ENCODE measurements at places on chromosomes 12 and 14.

DNA sequence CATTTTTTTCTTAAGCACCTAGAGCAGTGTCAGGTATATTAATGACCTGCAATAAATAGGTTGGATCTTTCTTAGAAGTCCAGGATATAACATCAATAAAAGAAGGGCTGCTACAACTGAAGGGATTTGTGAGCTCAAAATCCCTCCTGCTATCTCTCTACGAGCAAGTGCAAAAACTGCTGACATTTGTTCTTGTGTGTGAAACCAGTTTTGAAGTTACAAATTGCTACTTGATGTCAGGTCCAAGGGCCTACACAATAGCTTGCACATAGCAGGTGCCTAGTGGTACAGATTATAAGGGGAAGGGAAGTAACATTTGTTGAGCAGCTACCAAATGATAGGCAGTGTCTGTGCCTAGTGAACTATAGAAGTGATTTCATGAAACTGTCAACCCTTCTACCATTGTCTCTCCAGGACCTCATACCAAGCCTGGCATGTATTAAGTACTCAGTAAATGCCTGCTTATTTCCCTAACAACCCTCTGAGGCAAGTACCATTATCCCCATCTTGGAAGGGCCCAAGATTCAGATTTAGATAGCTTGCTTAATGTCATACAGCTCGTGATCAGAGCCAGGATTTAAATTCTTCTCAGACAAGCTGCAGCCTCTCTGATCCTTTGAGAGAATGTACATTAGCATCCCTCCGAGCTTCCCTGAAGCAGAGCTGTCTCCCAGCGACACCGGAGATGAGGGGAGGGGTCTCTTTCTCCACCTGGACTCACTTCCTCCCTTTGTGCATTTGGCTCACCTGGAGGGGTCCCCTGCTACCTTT is 300.3 kb downstream of the ZFP36L1 start:
- DNase-seq, result no peak

DNA sequence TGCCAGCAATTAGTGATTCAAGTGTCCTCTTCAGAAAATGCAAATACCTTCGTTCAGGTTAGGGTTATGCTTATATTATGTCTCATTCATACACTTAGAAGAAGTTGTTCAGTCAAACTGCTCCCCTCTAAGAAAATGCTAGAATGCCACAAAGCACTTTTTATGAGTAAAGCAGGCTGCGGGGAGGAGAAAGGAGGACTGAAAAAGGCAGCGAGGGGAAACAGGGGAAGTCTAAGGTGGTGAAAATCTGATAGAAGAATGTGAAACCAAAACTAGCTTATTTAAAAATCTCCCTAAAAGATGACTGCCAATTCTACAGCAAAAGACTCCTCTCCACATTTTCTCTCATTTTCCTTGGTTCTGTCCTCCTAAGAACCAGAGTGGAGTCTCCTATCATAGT is 70.1 kb downstream of the PRKD1 start:
- DNase-seq, result no peak

DNA sequence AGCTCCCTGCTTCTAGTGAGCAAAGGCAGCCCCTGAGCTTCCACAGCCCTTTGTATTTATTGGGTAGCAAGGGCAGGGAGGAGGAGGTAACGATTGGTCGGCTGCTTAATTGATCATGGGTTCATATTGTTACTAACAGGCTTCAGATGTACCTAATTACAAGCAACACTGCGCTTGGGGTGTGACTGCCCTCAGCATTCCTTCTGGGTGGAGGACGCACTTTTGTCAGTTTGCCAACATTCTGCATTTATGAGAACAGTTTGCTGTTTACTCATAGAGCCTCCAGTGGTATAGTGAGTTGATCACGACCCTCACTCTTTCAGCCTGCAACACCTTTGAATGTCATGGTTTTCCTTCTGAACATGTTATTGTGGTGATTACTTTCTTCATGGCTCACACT is 9.6 kb downstream of the TSHR start:
- no peak for DNase-seq

DNA sequence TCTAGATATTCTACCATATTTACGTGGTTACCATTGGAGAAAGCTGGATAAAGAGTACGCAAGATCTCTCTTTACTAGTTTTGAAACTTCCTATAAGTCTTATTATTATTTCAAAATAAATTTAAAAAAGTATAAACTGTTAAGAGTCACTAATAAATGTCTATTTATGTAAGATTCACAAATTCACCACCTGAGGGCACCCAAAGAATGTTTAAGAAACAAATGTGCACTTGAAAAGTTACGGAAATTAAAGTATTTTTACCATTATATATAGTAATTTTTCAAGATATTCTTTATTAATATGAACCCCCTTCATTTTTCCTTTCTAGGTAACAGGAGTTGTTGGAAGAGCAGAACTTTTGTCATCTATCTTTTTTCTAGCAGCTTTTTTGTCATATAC is 11.9 kb downstream of the TMTC3 start:
- no peak for DNase-seq

DNA sequence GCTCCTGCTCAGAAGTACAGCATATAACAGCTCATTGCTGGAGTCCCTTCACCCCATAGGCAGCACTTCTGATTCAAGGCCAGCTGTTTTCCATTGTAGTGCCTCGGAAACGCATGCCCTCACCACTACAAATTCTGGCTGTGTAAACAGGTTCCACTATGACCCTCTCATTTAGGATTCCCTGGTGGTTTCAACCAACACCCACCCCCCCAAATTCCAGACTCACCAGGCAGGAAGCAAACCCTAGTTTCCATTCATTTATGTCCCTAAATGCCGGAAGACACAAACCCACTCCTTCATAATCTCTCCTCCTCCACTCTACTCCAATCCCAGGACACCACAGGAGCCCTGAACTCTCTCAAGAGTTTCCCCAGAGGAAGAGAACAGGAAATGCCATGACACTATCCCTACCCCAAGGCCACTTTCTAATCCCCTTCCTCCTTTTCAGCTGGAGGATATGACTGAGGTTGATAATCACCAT is 75.9 kb upstream of the TMPO start:
- no peak for DNase-seq

- DNase-seq, result no peak
These were observed 210.9 kb downstream of the LRFN5 start for GRCh38 chr14:41817626-41818025.

DNA sequence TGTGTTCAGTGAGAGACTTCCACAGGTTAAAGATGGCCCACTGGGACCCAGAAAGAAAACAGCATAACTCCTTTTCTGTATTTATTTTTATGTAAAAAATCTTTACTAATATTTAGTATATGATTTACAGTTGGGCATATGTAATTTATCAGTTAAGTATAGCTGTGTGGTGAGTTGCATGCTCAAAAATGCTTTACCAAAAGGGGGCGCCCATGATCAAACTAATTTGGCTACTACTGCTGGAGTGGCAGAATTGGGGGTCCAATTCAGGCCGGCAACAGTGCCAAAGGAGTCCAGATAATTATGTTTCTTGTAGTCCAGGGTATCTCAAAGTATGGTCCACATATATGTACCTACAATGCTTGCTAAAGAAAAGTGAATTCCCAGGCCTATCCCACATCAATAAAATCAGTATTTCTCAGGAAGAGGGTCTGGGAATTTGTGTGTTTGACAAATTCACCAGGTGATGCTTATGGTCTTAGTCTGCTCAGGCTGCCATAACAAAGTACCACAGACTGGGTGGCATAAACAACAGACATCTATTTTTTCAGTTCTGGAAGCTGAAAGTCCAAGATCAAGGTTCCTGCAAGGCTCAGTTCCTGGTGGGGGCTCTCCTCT is 152.0 kb downstream of the KTN1 start:
- DNase-seq, result peak; percentile 12

DNA sequence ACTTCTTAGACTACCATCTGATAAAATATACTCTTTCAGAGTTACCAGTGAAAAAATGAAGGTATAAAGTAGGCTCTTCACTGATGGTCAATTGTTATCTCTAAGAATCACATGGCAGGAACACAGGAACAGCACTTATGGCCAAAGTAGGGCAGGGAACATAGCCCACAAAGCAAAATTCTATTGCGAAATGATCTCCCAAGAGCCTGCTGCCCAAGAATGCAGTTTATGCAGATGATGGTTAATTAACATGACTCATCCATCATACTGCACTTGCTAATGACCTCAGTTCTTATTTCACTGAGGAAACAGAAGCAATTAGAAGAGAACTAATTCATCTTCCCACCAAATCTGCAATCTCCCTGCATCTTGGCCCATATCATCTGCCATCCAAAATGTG is 133.8 kb downstream of the SLC2A13 start:
- DNase-seq, result no peak

- DNase-seq, result peak; percentile 76
These were observed 31.1 kb downstream of the PITPNM2 start for GRCh38 chr12:123119808-123120207.

- no peak for DNase-seq
These were observed 114.4 kb upstream of the NTF3 start for GRCh38 chr12:5317556-5317955.

Measured in T-helper 2 cell (primary cell).